ENCODE measurements at places on chromosomes 1 and 21.
A peak's percentile ranks its signal among the peaks of the same experiment; 100 is the strongest.

DNA sequence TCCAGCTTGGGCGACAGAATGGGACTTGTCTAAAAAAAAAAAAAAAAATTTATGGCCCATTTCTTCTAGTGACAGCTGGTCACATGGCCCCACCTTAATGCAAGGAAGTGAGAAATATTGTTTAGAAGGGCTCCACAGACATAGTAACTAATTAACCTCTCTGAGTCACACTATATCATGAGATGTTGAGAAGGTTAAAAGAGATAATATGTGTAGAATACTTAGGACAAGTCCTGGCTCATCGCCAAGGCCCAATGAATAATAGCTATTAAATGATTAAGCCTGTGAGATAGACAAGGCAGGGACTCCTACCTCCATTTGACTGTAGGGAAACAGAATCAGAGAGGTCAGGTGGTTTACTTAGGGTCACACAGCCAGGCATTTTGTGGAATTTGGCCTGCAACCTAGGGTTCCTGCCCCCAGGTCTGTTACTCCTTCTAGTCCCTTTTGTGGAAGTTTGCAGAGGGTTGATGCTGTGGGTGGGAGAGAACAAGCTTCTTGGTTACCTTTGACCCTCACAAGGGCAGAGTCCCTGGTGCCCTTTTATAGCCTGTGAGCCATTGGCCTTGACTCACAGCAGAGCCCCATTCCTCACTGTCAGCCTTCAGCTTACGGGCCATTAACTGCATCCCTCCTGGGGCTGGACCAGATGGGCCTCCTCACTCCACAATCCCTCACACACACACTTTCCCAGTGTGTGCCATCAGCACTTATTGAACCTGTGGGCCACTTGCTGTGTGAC is 48.5 kb downstream of the OPRD1 start:
- DNase-seq: peak; percentile 24

GRCh38 chr1:10671622-10672342 is 124.7 kb downstream of the CASZ1 start:
- no peak for DNase-seq

GRCh38 chr1:214636436-214636835 is 33.4 kb downstream of the CENPF start:
- no peak for DNase-seq

GRCh38 chr1:13892198-13892597 is 192.2 kb downstream of the PRDM2 start:
- DNase-seq: no peak

DNA sequence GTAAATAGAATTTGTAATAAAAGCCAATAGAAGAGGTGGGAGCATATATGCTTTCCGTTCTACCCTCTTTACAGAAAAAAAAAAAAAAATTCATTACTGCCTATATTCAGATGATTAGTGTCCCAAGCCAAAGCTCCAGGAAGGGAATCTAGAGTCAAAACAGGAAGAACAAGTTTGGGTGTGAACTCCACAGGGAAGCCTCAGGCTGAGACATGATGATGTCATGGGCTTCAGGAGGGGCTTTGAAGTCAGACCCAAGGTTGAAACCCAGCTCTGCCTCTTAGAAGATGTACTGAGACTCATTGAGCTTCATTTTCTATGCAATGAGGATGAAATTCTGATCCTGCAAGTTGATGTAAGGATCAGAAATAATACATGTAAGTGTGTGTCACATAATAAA is 250.0 kb upstream of the ADGRL2 start:
- DNase-seq: no peak

- DNase-seq: peak; percentile 24
These were observed 648 bp downstream of the ATP5PF start for GRCh38 chr21:25733859-25734653.

- DNase-seq: no peak
These were observed 74.0 kb upstream of the KCNE2 start for GRCh38 chr21:34289856-34290255.

- no peak for DNase-seq
These were observed 110.9 kb upstream of the IRF2BP2 start for GRCh38 chr1:234720709-234721441.

DNA sequence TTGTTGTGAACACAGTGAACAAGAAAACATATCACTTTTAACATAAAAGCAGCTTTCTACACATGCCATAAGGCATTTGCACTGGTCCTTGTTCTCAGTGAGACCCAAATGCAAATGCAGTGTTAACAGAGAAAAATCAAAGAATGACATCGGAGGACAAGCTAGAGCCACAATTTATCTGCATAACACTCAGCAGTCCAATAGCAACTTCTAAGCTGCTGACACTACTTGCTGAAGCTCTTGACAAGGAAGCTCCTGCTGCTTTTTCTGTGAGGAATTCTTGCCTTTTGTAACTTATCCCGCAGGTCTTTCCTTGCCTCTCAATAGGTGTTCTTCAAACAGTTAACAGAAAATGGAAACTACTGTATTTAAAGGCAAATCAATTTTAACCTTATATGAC is 34.7 kb downstream of the USH2A start:
- DNase-seq: no peak

DNA sequence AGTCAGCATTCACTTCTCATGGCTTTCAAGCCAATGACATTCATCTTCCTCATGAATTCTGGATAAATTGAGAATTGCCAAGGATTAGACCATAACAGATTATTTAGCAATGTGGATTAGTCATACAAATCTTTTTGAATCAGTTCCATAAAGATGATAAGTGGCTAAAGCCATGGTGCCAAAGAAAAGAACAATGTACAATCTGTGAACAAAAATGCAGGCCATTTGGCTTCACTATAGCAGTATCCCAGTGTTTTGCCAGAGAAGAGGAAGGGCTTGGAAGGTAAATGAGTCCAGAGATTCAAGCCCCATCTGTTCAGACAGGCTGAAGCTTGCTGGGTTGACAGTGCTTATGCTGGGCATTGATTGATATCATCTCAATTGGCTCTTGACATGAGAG is 376.4 kb upstream of the LRRC7 start:
- no peak for DNase-seq

DNA sequence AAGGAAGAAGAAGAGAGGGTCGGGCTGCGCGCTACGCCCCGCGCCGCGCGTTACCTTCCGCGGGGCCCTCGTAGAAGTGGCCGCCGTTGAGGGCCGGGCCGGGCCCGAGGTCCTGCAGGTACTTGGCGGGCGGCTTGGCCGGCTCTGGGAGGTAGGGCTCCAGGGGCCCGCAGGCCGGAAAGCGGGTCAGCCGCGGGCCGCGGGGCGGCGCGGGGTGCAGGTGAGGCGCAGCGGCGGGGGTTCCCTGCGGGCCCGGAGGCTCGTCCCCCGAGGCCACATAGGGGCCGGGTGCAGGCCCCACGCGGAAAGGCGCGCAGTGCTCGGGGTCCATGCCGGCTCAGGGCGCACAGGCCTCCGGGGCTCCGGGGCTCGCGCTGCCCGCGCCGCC is 196 bp downstream of the ALX3 start:
- no peak for DNase-seq

GRCh38 chr1:84505493-84506001 is 639 bp upstream of the SPATA1 start:
- DNase-seq: no peak

GRCh38 chr1:165841582-165842017 is 14.2 kb downstream of the UCK2 start:
- DNase-seq: no peak

DNA sequence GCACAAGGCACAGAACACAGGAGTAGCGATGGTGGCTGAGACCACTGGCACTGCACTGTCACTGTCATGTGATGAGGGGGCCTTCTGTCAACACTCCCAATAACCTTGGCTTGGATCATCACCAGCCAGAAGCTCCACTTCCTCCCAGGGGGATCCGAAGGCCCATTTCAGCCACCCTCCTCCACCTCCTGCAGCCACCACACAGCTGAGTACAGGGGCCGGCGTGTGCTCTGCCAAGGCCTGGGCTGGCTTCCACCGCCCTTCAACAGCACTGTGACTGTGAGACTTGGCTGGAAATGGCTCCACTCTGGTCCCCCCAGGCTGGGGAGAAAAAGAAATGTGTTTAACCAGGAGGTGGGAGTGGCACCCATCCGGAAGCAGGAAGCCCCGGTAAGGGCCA is 9.9 kb upstream of the NADK start:
- peak; percentile 84 for DNase-seq

GRCh38 chr21:19899645-19900044 is 1098.6 kb upstream of the NCAM2 start:
- no peak for DNase-seq

- no peak for DNase-seq
These were observed 443.4 kb upstream of the PRMT6 start for GRCh38 chr1:106613068-106613467.

- DNase-seq: no peak
These were observed 7.9 kb downstream of the THBS3 start for GRCh38 chr1:155199792-155200191.
